ENCODE measurements at places on chromosomes 16 and 17.
A peak's percentile ranks its signal among the peaks of the same experiment; 100 is the strongest.

GRCh38 chr16:57538235-57538721 lies 1.9 kb upstream of the CCDC102A start:
- no peak for DNase-seq

DNA sequence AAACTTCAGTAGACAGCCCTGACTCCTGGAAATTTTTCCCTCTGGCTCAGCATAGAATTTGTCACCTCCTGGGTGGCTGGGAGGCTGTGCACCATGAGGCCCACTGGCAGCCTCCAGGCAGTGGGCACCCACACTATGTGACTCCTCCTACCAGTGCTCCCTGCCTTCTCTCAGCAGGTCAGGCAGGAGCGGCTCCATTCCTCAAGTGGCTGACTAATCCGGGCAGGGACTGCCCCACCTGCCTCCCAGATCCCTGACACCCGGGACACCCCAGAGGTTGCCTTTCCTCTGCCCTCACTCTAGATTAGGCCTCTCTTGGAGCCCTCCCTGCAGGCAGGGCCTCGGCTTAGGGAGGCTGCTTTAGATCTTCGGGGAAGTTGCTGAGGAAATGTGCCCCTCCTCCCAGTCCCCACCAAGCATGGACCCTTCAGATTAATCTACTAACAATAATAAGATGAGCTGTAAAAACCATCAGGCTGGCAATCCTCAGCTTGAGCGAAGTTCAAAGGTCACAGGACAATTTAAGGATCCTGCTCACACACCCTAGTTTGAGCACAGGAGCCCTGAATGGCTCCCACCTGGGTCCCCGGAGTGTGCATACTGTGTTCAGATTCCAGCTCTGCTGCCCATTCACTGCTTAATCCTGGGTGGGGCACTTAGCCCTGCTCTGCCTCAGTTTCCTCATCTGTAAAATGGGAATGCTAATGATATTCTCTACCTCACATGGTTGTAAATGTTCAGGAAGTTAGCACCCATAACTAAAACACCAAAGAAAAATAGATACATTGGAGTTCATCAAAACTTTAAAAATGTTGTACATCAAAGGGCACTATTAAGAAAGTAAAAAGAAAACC lies 10.0 kb upstream of the MYCBPAP start:
- no peak for DNase-seq

- DNase-seq: no peak
These were observed 593 bp downstream of the CDIPT start for GRCh38 chr16:29862383-29862883.

DNA sequence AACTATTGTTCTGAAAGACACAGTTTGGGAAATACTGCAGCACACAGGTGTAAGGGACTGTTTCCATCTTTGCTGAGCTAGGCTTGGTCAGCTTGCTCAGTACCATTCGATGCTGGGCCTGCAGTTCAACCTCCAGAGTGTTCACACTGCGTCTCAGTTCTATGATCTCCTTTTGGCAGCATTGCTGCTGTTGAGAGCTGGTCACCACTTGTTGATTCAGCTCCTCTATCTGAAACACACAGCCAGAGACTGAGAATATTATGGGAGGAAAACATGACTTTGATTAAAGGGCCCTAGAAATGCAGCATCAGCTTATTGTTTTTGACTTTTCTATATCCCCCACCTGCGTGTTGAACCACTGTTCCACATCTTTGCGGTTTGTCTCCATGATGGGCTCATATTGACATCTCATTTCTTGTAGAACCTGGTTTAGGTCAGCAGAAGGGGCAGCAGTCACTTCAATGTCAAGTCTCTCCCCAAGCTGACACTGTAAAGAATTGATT lies 4.6 kb downstream of the KRT39 start:
- no peak for DNase-seq

DNA sequence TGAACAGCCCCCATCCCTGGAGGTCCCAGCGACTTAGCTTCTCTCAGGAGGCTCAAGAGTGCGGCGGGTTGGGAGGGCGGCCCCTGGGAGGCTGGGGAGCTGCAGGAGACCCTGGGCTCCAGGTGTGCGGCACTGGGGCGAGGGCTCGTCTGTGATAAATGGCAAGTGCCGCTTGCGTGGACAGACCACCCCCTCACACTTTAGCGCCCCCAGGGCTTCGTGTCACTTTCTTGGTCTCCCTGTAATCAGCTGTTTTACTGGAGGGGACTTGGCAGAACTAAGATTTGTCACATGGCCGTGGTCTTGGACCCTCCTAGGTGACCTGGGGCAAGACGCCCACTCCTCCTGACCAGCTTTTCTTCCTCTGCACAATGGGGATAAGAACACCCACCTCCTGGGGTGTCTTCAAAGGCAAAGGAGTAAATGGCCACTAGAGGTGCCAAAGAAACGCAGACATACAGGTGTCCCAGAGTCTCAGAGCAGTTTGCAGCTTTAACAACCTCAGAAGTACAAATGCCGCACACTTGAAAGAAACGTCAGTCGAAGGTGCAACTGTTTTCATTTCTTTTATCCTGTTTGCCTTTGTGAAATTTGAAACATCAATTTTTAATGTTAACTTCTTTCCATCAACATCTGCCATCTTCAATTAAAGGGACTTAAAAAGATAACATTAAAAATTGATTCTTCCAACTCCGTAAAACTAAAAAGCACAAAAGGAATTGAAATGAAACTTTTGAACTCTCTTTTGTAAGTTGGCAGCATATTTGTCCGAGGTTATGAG lies 946 bp downstream of the OSGIN1 start:
- no peak for DNase-seq

GRCh38 chr16:79973320-79973719 lies 372.8 kb upstream of the MAF start:
- DNase-seq: no peak

DNA sequence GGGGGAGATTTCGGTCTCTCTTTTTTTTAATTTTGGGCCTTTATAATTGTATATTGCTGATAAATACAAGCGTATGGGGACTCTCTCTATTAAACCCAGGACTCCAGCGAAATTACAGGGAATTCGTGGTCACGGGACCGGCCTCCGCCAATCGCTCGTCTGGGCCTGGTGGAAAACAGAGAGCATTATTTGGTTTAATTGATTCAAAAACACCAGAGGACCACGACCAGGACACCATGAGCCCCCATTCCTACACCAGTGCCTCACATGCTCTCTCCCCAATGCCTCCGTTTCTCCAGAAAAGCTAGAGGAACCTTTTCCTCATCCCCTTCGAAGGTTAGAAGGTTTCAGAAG lies at the start of gene HOXB2:
Gene HOXB2 (minus strand): TSS at position 88 of the 354 bp plus-strand sequence. CDS start 198 bp downstream, outside the sequence.
- no peak for DNase-seq

DNA sequence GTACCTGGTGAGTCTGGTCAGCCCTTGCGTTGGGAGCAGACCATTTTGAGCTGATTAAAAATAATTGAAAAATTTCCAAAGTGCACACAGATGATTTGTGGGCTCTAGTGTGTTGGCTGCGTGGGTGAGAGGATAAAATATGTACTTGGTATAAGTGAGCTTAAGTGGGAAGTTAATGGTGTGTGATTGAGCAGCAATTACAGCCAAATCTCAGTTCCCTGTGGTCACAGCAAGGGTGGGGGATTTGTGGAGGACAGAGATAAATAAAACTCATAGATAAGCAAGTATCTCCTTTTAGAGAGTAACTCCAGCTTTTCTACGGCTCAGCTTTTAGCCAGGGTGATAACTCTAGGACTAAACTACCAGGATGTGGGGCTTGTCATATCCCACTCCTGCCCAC lies 390.4 kb downstream of the UTP18 start:
- DNase-seq: no peak

- DNase-seq: no peak
These were observed 116.5 kb downstream of the SALL1 start for GRCh38 chr16:51034481-51035109.

- DNase-seq: no peak
These were observed 25.0 kb downstream of the WNT9B start for GRCh38 chr17:46876353-46876887.

DNA sequence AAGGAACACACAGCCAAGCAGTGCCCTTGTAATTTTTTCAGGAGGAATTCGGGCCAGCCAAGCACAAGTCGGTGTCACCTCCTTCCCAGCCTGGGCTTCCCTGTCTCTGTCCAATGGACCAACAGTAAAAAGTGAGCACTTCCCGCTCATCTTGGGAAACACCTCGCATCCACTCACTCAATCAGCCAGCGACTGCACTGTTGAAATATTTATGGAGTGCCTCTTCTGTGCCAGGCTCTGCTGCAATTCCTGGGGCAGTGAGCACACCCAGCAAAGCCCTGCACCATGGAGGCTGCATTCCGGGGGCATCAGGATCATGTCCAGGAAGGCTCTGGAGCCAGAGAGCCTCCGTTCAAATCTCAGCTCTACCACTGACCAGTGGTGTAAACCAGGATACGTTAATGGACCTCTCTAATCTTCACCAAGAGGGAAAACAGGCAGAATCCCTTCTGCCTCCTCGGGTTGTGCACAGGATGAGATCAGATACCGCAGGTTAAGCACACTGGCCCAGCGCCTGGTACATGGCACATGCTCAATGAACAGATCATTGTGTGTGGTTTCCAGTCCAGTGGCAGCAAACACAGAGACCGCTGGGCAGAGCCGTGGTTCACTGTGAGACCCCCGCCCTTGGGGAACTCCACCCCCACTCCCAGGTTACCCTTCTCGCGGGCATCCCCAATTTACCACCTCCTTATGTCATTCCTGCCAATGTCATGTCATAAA lies 194.3 kb downstream of the ZNF423 start:
- DNase-seq: no peak

GRCh38 chr17:81924557-81925532 lies 2.7 kb downstream of the MAFG start:
- DNase-seq: no peak

DNA sequence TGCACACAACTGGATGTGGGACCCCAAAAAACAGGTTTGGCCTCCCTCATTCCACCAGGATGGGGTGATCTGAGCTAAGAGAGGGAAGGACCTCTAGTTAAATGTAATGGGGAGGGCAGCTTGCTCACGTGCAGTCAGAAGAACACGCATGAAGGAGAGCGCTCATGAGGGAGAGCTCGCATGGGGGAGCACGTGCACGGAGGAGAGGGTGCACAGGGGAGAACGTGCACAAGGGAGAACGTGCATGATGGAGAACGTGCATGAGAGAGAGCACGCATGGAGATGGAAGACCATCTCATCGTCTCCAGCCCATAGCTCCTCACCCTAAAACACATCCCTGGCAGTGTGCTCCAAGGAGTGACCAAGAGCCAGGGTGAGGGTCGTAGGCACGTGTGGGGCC lies 141.2 kb downstream of the RBFOX3 start:
- no peak for DNase-seq

GRCh38 chr17:49565948-49566491 lies 9.7 kb upstream of the NXPH3 start:
- no peak for DNase-seq

DNA sequence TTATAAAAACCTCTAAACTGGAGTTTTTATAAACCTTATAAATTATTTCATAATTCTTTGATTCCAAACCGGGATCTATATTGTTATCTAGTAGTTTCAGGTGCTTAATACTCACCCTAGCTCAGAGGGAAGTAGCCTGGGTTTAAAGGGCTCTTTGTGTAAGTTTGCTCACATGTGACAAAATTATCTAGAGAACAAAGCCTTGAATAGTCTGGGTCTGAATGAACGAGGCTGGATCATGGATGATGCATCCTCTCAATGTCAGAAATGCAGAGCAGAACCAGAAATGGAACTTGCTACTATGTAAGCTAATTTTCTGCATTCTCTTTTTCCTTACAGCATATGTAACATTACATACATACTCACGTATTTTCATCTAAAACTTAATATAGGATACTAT lies 103.9 kb upstream of the NETO2 start:
- DNase-seq: no peak

GRCh38 chr17:68381076-68381900 lies 76.0 kb downstream of the WIPI1 start:
- DNase-seq: peak; percentile 80

- DNase-seq: no peak
These were observed 19.7 kb upstream of the ARHGAP17 start for GRCh38 chr16:25034911-25035310.

DNA sequence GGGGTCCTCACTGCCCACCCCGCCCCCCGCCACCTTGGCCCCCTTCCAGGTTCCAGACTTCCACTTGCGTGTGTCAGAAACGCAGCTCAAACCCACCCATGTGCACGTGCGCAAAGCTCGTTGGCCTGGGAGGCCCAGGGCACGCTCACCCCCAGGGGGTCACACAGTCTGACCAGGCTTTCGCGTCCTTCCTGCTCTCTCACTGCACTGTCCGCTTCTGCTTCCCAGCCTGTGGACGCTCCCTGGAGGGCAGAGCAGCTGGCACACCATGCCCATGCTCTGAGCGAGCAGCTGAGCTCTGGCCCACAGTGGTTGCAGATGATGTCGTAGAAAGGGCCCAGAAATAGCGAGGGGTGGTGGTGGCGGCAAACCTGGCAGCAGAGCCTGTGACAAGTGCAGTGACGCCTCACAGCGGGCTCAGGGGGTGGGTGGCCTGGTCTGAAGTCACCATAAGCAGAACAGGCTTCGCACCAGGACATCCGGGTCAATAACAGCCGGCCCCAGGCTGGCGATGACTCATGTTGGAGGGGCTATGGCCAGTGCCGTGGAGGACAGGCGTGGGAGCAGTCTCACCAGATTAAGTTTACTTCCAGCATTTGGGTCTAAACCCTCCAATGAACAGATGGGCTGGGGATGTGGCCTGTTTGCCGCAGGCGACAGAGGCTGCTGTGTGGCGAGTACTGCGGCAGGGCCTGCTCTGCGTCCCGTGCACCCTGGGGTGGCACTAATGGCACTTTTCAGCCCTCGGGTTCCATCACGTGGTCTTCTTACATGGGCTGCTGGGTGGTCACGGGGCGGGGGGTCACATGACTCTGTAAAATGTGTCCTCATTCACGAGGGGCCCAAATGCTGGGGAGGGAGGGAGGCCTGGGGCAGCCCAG lies 49.0 kb downstream of the NT5M start:
- no peak for DNase-seq

DNA sequence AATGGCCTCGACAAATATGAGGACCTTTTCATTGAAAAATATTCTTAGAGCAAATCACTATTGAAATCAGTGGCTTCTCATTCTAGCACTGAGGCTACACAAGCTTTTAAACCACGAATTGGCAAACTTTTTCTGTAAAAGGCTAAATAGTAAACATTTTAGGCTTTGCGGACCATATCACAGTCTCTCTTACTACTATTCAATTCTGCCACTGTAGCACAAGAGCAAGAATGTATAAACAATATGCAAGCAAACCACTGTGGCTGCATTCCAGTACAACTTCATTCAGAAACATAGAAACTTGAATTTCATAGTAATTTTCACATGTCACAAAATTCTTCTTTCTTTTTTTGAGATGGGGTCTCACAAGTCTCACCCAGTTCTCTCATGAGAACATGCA lies 49.1 kb downstream of the PHLPP2 start:
- no peak for DNase-seq

DNA sequence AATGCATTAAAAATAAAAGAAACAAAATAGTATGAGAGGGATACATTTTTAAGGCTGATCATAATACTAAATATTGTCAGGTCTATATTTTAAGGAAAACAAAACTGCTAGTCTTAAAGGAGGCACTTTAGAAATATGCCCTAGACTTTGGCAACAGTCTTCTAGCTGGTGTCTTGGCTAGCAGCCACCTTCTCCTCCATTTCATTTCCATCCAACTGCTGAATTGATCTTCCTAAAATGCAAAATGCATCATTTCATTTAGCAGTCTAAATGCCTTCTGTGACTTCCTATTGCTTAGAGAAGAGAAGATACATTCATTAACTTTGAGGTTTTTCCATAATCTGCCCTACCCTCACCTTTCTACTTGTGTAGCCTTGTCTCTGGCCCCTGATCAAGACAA lies 1404.1 kb downstream of the CDH11 start:
- DNase-seq: no peak

- DNase-seq: no peak
These were observed 7.6 kb downstream of the C17orf113 start for GRCh38 chr17:42042598-42043319.

All from AG08395 (cell line).